Activated T-cell treated with anti-CD3 and anti-CD28 coated beads for 48 hours (primary cell): ENCODE measurements at places on chromosomes 7 and 10.

DNA sequence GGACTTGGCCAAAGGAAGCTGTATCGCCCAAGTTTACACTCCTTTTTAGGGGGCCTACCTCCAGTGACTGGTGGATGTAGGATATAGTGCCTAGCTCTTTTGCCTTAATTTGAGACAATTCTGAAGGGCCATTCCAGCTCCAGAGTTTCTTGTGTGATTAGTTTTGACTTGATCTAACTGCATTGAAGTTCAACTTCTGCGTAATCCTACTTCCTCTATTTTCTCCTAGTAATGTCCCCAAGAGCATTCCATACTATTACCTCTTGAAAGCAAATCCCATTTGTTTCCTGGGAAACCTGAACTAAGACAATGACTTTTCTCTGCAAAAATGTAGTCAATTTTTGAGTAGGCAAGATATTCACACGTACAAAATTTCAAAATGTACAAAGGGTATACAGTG, 4.7 kb upstream of the H2AZ2 start:
- no peak for DNase-seq

DNA sequence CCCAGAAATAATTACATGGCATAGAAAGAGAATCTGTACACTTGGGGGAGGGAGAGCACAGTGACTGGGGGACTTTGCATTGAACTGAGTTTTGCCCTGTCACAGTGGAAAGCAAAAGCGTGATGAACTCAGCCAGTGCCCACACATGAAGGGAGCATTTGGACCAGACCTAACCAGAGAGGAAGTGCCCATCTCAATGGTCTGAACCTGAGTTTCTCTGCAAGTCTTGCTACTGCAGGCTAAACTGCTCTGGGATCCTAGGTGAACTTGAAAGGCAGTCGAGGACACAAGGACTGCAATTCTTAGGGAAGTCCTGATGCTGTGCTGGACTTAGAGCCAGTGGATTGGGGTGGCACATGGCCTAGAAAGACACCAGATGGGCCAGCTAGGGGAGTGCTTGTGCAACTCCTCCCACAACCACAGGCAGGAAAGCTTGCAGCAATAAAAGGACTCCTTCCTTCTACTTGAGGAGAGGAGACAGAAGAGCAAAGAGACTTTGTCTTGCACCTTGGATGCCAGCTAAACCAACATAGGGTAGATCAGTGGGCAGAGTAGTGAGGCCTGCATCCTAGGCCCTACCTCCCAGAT, 259.0 kb downstream of the GRM8 start:
- DNase-seq = no peak

DNA sequence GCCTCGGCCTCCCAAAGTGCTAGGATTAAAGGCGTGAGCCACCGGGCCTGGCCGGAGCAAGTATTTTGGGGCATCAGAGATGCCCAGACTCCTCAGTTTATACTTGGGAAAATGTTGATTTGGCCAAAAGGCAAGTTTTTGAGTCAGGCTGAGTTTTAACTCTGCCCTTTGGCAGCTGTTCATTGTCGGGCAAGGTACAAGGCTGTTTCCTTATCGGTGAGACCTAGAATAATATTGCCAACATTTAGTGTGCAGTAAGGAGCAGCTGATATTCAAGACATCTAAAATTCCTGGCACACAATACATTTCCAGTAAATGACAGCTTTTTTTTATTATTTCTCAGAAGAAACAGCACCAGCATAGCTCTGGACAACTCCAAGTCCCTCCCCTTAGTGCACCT, 147.6 kb upstream of the C7orf33 start:
- no peak for DNase-seq

DNA sequence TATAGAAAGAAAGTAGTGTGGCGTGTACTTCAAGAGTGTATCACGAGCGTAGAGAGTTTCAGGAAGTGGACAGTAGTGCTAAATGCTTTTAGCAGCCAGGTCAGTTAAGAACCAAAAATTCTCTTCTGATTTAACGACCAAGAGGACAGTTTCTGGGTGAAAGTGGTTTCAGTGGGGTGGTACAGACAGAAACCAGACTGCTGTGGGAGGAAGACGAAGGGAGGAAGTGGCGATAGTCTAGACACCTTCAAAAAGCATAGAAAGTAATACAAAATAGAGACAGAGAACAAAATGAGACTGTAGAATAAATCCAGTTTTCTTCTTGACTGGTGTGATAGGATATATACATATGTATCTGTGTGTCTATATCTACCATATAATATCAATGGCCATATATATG, 93.5 kb downstream of the MBL2 start:
- DNase-seq = no peak

GRCh38 chr7:102883098-102883860, 29.5 kb upstream of the LRRC17 start:
- no peak for DNase-seq

DNA sequence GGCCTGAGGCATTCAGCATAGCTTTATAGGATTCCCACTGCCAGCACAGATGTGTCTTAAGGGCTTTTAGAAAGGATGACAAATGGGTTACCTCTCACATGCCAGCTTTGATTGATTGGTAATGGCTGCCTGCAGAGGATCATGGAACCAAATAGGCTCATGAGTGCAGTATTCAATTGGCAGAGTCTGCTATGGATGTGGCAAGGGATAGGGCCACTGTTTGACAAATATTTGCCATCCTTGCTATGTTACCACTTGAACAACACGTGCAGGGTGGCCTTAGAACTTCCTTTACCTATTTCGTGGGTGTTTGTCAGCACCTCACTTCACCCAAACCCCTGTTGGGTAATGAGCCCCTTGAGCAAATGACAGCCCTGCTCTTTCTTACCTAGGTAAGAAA, 139.2 kb downstream of the C10orf105 start:
- DNase-seq = no peak

- DNase-seq = no peak
These were observed 43.5 kb upstream of the PFKP start for GRCh38 chr10:3023892-3024291.

DNA sequence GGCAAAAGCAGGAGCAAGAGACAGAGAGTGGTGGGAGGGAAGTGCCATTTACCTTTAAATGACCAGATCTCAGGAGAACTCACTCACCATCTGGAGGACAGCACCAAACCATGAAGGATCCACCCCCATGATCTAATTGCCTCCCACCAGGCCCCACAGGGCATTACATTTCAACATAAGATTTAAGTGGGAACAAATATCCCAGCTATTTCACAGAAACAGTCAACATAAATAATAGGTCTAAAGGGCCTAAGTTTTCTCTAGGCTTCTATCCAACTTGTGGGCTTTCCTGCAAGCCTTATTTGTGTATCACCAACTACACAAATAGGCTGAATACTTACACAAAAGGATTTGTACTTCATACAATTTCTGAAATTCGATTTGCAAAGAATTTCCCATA, 196.8 kb upstream of the POT1 start:
- DNase-seq = no peak

DNA sequence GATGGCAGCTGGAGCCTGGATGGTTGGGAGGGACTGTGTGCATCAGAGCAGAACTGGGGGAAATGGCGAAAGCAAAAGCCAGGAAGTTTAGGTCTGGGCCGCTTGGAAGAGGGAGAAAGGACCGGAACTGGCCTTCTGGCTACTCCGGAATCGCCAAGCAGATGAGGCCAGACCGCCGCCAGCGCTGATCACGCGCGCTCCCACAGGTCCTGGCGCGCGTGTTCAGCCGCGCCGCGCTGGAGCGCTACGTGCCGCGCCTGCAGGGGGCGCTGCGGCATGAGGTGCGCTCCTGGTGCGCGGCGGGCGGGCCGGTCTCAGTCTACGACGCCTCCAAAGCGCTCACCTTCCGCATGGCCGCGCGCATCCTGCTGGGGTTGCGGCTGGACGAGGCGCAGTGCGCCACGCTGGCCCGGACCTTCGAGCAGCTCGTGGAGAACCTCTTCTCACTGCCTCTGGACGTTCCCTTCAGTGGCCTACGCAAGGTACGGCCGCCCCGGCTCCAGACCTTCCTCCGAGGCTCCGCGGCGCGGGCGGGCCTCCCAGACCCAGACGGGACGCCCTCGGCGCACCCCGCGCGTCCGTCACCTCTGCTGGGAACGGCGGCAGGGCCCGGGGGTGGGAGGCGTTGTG, 2.0 kb downstream of the CYP26C1 start:
- DNase-seq = peak; percentile 67

- no peak for DNase-seq
These were observed 52.6 kb downstream of the SYPL1 start for GRCh38 chr7:106059556-106059955.

GRCh38 chr7:120996333-120996987, 7.9 kb downstream of the CPED1 start:
- DNase-seq = no peak

DNA sequence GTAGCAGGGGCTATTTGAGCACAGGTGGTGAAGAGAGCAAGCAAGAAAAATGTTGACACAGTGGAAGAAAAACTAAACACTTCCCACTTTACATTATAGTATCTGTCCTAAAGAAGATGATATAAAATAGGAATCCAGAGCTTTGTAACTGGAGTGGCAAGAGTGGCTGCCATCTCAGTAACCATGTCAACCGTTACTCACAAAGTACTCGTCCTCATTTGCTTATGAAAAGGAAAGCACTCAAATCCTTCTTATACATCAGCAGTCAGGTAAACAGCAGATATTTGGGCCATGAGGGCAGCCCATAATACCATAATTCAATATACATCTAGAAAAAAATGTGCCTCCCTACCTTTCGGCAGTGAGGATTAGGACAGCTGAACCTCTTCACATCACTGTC, 70.1 kb downstream of the RNF216 start:
- no peak for DNase-seq

DNA sequence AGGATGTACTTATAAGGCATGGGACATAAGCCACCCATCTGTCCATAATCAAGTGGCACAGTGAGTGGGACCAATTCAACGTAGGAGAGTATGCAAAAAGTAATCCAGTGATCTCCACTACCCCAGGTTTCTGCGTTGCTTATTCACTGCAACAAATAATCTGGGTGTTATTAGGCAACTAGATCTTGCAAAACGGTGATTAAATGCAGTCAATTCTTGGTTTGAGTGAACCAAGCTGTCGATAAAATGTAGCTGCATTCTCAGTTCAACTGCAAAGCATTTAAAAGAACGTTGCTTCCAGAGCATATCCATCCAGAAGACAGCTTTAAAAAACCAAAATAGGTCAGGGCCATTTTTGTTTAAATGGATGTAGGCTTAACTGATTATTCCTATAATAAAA, 5.0 kb downstream of the LSMEM1 start:
- no peak for DNase-seq

GRCh38 chr7:156177422-156178055, 365.3 kb upstream of the SHH start:
- no peak for DNase-seq

GRCh38 chr10:77977016-77977415, 50.5 kb upstream of the DLG5 start:
- DNase-seq = no peak

GRCh38 chr10:122060250-122060649, 71.3 kb downstream of the TACC2 start:
- DNase-seq = no peak

GRCh38 chr7:80249619-80250295, 115.1 kb downstream of the GNAI1 start:
- DNase-seq = no peak

GRCh38 chr10:130986846-130987245, 324.7 kb downstream of the TCERG1L start:
- DNase-seq = no peak

DNA sequence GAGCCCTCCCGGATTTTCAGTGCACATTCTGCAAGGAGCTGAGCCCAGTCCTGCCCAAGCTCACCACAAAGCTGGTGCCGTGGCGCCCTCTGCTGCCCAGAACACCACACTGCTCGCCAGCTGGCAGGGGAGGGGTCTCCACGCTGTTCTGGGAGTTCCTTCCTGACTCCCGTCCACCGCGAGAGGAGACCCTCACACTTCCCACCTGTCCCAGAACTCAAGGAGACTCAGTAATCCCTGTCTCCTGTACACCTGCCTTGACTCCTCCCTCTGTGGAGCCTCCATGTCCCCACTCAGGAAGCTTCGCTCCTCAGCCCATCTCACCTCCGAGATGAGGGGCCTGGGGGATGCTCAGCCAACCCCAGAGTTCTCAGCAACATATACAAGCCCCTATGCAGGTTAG, 11.3 kb downstream of the C10orf105 start:
- peak; percentile 67 for DNase-seq

DNA sequence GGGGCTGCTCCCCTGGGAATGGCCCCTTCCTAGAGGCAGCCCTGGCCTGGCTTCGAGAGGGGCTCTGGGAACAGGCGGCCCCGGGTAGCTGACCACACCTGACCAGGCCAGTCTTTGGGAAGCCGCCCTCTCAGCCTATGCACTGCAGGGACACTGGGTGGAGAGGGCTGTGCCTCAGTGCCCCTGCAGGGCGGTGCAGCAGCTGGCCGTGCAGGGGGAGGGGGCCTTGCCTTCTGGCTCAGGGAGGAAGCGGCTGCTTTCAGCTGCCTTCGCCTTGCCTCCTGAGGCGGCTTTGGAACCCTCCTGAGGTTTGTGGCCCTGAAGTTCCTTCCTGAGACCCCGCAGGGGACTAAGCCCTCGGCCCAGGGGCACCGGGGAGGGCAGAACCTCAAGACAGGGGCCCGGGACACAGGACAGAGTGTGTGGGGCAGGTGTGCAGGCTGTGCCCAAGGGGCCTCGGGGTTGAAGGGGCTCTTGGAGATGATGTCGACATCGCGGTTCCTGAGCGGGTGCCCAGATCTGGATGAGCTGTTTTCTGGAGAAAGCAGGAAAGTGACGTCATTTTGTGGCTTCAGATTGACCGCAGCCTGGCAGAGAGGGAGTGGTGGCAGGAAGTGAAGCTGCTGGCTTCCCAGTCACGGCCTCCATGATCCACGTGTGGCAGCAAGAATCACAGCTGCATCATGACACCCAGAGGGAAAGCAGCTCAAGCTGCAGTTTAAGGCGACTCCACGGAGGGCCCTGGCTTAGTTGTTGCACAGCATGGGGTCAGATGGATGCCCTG, 17.7 kb downstream of the ADAM8 start:
- DNase-seq = peak; percentile 87

DNA sequence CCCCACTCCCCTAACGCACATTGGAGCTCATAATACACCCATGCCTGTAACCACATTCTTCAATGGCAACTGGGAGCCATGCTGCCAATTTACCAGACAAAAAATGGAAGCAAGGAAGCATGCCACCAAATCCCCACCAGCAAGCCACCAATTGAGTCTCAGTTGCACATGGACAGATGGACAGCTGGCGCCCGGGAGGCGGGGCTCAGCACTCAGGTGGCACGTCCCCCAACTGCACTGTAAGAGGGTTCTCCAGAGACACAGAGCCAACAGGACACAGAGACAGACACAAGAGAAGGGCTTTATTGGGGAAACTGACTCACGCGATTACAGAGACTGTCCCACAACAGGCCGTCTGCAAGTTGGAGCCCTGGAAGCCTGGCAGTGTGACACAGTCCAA, 2.5 kb downstream of the MAD1L1 start:
- DNase-seq = no peak

- no peak for DNase-seq
These were observed 526.5 kb downstream of the PARD3 start for GRCh38 chr10:34288634-34289033.
